ENCODE measurements at places on chromosomes 13 and 19. TPM values are rescaled to one million over a fixed set of nuclear protein-coding genes. Genes with fewer than 3 reads are reported as not detected.

Gene NLRP7
- polyA plus RNA-seq = not detected

Gene NR2F6
- 20.5 TPM for polyA plus RNA-seq

Gene CGB2
- not detected for polyA plus RNA-seq

Gene NKPD1
- polyA plus RNA-seq = 0.09 TPM

Gene ACP4
- polyA plus RNA-seq = not detected

Gene GPR12
- polyA plus RNA-seq = not detected

Gene MLLT1
- 30.6 TPM for polyA plus RNA-seq

Gene FGF22
- polyA plus RNA-seq = 0.24 TPM

- peak; percentile 49 for DNase-seq
Observed at GRCh38 chr13:20461481-20461859, 64.2 kb downstream of the CRYL1 start.

- no peak for DNase-seq
Observed at GRCh38 chr13:93326234-93326811, 99.7 kb downstream of the GPC6 start.

DNA sequence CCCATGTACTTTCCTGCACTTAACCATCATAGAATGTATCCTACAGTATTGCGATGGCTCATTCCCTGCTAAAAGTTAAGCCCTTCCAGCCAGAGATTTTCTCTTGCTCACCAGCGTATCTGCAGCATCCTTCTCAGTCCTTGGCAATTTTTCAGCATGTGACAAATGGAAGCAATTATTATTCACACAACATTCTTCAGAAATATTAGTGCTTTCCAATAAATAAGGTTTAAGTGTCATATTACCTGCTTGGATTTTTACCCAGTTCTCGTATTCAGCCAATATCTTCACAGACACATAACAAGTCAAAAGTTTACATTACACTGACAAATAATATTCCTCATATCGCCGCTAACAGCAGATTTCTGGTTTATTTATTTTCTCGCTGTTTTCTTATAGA is 82.3 kb downstream of the POU4F1 start:
- no peak for DNase-seq

GRCh38 chr19:18306888-18307260 is 16.0 kb downstream of the LSM4 start:
- no peak for DNase-seq

GRCh38 chr13:89052699-89053098 is 1381.5 kb downstream of the SLITRK5 start:
- no peak for DNase-seq

DNA sequence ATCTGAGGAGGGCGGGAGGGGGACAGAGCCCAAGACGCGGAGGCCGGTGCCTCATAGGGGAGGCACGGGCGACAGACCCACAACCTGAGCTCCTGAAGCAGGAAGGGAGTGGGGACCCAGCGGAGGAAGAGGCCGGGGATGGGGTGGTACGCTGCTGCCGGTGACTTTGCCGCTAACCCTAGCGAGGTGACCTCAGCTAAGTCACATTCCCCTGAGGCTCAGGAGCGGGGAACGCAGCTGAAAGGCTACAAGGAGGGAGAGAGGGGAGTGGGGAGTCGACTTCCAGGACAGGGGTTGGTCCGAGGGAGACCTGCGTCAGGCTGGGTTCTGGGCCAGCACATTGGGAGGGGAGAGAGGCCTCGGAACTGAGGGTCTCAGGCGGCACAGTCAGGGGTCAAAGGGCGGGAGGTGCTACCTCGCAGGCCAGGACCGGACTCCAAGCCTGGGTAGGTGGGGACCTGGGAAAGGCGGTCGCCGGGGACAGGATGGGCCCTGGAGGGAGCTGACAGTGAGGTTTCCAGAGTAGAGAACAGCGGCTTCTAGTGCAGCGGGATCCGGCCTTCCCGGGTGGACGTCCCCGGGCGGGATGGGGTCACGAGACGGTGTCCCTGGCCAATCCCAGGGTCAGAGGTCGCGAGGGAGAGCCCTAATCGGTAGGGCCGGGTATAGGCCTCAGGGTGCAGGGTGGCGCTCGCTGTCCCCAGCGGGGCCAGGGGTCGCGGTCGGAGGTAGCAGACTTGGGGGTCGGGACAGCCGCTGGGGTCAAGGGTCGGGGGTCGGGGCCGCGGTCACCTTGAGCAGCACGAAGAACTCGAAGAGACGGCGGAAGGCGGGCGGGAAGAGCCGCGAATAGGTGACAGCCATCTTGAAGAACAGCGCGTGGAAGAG is 699 bp downstream of the TMEM259 start:
- no peak for DNase-seq

DNA sequence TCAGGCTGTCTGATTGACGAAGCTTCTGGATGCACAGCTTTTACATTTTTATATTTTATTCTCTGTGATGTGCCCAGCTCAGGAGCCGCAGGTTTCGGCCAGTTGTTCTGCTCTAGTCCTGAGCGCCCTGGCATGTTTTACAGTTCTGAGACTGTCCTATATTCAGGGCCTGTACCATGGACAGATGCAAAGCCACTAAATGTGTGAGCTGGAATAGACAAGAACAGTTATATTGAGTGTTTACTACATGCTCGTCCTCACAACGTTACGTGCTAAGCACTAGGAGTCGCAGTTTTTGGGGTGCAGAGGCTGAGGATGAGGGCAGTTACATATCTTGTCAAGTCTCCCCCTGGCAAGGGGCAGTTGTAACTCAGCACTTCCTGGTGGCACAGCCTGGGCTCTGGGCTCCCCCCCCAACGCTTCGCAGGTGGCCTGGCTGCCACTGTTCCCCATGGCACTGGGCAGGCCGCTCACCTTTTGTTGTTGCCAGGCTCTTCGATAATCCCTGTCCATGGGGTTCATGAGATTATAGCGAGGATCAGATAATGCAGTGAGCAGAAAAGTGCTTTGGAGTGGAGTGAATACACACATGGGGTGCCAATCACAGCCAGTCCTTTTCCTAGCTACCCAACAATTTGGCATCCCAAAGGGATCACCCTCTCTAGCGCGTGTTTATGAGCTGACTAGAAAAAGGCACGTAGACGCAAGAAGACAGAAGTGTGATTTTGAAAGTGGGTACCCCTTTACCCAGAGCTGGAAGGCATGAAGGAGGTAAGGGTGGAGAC is 23.5 kb downstream of the ARL11 start:
- DNase-seq = no peak

GRCh38 chr13:34419755-34420154 is 522.3 kb upstream of the NBEA start:
- DNase-seq = no peak

DNA sequence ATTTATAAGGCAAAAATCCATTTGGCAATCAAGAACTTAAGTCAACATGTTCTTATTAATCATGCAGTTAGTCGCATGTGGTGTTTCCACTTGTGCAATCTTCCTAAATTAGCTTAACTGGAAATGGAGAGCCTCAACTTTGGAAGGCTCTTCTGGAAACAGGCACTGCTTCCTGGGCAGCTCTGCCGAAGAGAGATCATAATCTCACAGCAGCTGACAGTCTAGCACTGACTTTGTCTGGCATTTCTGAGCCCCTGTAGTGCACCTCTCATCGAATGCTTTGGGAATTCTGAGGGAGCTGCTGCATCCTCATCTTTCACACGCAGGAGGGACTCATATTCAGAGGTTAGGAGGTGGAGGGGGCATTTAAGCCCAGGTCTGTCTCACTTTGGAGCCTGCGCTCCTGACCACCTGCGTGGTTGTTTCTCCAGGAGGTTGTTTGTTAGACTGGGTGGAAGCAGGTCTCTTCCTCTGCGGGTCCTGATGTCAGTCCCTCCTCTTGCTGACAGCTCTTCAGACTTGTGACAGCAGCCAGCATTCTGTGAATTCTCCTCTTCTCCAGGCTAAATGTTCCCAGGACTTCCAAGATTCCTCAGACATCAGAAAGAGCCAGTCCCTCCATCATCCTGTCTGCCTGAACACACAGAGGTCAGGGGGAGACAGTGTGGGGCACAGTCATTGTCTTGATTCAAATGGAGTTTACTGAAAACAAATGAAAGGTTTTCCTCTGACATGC is 100.4 kb upstream of the GJB6 start:
- DNase-seq = no peak

GRCh38 chr19:4707322-4707721 is 16.3 kb downstream of the DPP9 start:
- DNase-seq = no peak

GRCh38 chr13:44458313-44458975 is 84.8 kb downstream of the SERP2 start:
- no peak for DNase-seq

DNA sequence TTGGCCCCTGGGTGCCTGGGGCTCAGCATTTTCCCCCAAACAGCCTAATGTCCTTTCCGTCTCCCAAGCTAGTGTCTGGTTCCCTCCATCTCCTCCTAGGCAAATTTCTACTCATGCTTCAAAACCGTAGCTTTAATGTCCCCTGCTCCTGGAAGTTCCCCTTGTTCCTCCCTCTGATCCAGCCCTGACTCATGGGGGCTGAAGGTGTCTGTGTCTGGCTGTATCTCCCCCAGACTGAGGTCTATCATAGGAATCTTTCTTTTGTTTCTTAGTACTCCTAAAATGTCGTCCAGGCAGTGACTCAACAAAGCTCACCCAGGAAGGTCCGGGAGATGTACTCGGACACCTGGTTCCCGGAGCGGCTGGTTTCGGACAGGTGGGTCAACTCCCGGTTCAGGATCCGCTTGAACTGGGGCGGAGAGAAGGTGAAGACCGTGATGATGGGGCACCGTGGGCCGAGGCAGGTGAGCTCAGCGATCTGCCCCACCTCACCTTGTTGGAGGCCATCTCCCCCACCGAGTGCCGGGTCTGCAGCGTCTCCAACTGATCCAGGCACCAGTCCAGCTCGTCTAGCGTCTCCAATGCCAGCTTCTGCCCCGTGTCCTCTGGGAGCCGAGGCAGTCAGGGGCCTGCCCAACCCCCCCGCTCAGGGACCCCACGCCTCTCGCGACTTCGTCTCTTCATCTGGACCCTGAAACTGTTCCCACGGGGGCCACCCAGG is 6.2 kb downstream of the PDE4C start:
- peak; percentile 33 for DNase-seq

- no peak for DNase-seq
Observed at GRCh38 chr13:50226515-50227155, 211.4 kb downstream of the KCNRG start.

GRCh38 chr13:114069376-114070097 is 62.9 kb downstream of the RASA3 start:
- no peak for DNase-seq

DNA sequence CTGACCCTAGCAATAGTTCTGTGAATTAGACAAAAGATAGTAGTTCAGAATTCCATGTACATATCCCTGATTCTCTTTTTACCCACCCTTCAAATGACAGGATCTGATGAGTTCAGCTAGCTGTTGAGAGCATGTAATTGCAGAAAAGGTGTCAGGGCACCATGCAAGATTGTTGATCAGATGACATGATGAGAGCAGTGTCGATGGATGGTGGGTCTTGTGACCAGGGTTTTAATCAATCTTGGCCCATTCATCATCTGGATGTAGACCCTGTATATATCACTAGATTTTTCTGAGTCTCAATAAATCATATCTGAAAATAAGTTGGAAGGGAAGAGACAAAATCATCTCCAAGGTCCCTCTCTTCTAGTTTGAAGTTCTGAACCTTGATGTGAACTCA is 379.0 kb downstream of the OXGR1 start:
- no peak for DNase-seq

DNA sequence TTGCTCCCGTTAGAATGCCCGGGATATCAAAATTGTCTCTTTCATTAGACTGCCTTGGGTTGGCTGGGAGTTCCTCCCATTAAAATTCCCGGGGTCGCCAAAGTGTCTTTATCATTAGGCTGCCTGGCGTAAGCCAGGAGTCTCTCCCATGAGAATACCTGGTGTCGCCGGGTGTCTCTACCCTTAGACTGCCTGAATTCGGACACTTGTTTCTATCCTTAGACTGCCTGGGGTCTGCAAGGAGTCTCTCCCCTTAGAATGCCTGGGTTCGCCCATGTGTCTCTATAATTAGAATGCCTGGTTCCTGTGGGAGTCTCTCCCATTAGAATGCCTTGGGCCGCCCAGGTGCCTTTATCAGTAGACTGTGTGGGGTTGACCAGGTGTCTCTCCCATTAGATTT is 1538.2 kb downstream of the UQCRFS1 start:
- DNase-seq = no peak

DNA sequence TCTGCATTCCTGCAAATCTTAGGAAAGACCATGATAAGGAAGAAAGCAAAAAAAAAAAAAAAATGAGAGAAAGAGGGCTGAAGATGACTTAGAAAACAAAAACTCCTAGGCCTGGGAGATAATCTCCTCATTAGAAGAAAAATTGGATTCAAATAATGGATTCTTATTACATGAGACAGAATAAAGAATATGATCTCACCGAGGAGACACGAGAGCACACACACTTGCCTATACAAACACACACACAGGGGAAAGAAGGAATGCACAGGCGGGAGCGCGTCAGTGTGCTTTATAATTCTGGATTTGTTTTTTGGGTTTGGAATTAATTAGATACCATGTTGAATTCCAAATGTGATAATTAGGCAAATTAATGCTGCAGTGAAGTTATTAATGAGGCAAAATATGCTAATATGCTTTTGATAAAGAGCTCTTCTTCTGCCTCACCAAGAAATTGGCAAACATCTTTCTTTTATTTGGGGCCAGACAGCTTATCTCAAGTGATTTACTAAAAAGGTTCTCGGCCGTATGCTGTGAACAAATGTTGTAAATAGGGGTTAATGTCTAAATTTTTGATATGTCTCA is 36.1 kb upstream of the PCDH8 start:
- no peak for DNase-seq

DNA sequence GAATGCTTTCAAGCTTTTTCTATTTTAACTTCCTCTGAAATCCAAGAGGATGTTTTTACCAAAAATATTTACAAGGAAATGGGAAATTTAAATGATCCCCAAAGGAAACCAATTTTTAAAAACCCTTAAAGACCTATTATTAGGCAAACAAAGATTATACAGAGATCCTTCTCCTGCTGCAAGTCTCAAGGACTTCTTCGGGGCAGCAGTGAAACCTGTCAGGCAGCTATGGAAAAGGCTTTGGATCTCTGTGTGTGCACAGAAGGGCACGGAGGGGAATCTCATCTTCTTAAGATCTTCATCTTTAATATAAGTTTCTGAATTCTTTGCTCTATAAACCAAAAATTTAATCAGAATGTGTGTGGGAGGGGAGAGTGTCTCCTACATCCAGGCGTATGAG is 36.0 kb upstream of the CLDN10 start:
- no peak for DNase-seq

DNA sequence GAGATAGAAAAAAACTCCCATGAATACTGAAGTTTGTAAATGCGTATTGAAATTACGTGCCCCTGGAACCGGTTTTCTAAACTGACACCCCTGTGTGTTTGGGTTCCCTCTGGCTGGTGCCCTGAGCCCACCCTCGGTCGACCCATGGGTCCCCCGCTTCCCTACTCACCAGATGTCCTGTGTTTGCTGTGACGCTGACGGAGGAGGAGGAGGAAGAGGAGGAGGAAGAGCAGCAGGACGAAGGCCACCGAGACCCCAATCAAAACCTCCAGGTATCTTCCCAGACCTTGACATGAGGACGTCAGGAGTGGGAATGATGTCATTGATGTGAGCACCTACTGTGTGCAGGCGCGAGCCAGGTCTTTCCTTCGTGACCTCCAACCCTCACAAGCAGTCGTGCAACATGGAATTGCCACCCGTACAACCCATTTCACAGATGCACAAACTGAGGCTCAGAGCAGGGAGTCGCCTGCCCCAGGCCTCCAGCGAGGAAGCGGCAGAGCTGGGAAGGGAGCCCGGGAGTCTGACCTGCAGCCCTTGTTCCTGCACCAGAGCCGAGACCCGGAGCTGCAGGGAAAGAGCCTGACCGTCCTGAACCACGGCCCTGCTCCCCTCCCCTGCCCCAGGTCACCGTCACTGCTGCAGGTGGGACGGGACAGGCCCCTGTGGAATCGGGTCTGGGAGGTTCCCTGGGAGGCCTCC is 3.7 kb downstream of the LILRB3 start:
- no peak for DNase-seq

- no peak for DNase-seq
Observed at GRCh38 chr19:30419568-30420180, 47.5 kb downstream of the ZNF536 start.

GRCh38 chr19:53102756-53103233 is 427 bp downstream of the ZNF160 start:
- peak; percentile 31 for DNase-seq

Data from IMR-90 (cell line).